ENCODE measurements at places on chromosomes 5 and 9. TPM values are rescaled to one million over a fixed set of nuclear protein-coding genes. Genes with fewer than 3 reads are reported as not detected.

The ALDH1A1 gene
- 119 TPM for total RNA-seq

The PIGO gene
- 14.2 TPM for total RNA-seq

The FOXD4L4 gene
- total RNA-seq = not detected

The KIF20A gene
- not detected for total RNA-seq

The FOXE1 gene
- total RNA-seq = not detected

The MYMK gene
- total RNA-seq = not detected

The RGS7BP gene
- total RNA-seq = 0.84 TPM

DNA sequence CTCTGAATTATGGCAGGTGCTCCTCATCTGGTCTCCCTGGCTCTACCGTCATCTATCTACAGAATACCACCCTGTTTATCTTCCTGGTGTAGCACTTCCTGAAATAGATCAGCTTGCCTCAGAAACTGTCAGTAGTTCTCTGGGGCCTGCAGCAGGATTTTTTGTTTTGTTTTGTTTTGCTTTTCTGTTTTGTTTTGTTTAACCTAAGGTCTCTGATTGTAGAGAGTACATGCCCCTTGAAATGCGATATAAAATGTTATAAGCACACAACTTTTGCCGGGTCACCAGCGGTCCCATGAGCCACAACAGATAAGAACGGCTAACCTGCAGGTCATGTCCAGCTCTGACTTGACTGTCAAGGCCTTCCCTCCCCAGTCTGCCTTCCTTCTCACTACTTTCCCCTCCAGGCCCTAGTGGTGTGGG is 26.6 kb upstream of the CREBRF start:
- DNase-seq = no peak

- DNase-seq = no peak
These were observed 9.1 kb downstream of the PTCH1 start for GRCh38 chr9:95507464-95508241.

DNA sequence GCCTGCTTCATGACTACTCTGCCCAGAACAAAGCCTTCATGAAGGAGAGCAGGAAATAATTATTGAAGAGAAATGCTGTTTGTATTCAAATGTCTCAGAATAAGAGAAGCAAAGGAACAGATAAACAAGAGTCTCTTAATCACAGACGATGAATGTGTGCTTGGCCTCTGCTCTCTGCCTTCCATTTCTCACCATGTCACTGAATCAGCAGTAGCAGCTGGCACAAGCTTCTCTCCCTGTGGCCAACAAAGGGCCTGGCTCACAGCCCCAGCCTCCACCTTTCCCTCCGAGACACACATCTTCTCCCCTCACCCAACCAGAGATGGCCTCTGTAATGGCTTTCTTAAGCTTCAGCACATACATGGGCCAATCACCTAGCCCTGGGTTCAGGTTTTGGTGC is 128.1 kb upstream of the SLIT3 start:
- DNase-seq = no peak

- DNase-seq = no peak
These were observed 229.9 kb upstream of the RIOK2 start for GRCh38 chr5:97412959-97413358.

DNA sequence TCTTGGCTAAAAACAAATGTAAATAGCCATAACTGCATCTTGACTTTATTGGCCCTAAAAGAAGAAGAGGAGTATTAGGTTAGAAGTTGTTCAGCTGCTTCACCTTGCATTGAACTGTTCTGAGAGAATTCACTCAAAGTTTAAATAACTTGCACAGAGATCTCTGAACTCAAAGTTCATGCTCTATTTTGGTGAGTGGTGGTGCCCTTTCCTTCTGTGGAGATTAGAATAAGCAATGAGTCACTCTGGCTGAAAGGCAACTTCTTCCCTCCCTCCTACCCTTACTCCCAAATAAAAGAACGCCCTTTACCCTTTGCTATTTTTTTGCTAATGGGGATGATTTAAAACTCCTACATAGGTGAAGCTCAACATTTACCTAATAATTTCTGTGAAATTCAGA is 48.9 kb downstream of the ERMP1 start:
- DNase-seq = no peak

DNA sequence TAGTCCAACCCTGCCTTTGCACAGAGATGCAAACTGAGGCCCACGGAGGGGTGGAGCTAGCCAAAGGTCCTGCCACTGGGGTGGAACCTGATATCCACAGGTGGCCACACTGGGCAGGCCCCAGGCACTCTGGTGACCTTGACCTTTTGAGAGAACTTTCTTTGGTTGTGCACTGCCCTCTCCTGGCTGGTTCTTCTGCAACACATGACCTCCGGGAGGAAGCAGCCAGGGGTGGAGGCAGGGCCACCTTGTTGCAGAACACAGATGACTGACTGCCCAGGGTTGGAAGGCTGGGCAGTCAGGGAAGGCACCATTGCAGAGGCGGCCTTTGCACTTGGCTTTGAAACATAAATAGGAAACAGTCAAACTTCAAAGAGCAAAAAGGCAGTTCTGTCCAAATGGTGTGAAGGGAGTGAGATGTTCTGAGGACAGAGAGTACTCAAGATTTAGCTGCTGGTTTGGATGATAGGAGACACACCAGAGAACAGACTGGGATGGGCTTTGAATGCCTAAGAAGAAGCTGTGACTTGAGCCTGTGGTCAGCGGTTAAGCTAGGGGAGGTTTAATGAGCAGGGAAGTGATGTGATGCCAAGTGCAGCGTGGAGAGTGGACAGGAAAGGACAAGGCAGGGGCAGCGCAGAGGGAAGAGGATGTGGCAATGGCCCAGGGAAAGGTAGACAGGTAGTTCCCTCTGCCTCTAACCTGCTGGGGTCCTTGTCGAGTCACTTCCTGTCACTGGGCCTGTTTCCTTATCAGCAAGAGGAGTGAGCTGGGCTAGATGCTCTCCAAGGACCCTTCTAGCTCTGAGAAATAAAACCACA is 6.8 kb upstream of the TCOF1 start:
- DNase-seq = peak; percentile 47

GRCh38 chr5:41834506-41834905 is 35.7 kb downstream of the OXCT1 start:
- no peak for DNase-seq

DNA sequence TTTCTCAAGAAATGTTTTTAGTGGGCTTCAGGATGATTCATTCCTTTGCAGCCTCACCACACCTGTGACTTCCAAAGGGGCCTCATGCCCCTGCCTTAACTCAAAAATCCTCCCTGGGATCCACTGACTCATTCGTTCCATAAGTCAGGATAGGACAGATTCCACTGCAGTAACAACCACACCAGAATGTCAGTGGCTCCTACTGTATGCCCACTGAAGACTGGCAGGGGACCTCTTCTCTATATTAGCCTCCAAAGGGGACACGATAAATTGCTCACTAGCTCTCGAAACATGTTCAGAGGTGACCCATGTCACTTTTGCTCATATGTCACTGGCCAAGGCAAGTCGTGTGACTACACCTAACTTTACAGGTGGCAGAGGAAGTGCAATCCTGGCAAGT is 25.7 kb upstream of the LHX2 start:
- DNase-seq = no peak

DNA sequence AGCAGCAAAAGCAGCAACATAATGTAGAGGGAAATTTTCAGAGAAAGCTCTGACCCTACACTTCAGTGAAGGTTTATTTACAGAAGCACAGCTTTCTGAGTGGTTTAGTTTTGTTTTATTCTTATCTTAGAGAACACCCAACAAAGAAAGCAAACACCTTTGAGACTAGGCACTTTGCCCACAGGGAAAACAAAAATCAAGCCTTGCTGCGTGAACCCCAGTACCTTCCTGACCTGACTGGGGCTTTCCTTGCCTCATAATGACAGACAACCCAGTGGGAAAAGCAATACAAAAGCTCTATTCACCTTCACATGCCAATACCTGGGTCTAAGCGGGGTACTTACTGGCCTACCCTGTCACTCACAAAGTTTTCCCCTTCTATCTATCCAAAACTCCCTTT is 189.8 kb downstream of the HINT1 start:
- DNase-seq = no peak

DNA sequence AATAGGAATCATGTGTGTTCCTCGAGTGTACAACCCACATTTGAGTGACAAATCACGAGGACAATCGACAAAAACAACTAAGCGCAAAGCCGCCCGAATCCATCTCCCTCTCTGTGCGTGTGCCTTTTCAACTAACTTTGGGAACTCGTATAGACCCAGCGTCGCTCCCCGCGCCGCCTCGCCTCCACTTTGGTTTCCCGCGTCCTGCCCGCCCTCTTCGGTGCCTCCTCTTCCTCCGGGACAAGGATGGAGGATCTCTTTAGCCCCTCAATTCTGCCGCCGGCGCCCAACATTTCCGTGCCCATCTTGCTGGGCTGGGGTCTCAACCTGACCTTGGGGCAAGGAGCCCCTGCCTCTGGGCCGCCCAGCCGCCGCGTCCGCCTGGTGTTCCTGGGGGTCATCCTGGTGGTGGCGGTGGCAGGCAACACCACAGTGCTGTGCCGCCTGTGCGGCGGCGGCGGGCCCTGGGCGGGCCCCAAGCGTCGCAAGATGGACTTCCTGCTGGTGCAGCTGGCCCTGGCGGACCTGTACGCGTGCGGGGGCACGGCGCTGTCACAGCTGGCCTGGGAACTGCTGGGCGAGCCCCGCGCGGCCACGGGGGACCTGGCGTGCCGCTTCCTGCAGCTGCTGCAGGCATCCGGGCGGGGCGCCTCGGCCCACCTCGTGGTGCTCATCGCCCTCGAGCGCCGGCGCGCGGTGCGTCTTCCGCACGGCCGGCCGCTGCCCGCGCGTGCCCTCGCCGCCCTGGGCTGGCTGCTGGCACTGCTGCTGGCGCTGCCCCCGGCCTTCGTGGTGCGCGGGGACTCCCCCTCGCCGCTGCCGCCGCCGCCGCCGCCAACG is at the start of gene GPR150:
Gene GPR150, plus strand, starts transcription at position 58 of the 840 bp plus-strand sequence. Its CDS starts 189 bp downstream, at position 247.
- DNase-seq = no peak

- DNase-seq = no peak
These were observed 609.1 kb upstream of the DMAC1 start for GRCh38 chr9:8408575-8409190.

DNA sequence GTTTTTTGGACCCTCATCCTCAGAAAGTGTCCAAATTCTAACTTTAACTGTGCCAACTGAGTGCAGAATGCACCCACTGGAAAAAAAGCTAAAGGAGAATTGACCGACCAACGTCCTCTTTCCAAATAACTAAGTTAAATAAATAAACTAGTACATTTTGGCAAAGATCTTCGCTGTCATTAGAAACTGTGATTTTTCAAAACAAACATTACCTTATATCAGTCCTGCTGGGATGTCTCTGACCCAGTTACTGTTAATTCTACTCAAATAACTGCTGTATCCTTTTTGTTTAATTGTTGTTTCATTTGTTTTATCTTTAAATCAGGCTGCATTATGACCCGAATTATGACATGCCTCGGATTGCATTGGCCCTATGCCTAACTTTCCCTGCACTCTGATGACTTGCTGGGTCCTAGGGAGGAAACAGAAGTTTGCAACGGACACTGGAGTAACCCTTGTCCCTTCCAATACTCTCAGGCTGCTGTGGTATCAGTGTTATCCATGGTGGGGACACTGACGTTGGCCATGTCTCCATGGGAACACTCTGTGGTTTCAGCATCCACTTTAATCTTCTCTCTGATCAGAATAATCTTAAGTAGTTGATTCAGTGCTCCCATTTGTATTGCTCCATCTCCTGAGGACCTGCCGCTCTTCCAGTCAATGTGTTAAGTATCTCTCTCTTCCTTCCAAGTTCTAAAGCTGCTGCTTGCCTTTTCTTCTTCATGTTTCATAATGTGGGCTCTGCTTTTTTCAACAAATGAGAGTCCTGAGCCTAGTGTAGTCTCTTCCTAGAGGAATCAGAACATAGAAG is 11.1 kb upstream of the IFNA5 start:
- no peak for DNase-seq

Data from omental fat pad (tissue), 4 donors.